Stimulated activated CD4-positive, alpha-beta T cell treated with anti-CD3 and anti-CD28 coated beads, Interleukin-2, amount 100 ng/mL, for 24 hours (primary cell): ENCODE measurements at places on chromosomes 2 and 18.
A peak's percentile ranks its signal among the peaks of the same experiment; 100 is the strongest.

- DNase-seq, result peak; percentile 53
These were observed 28.3 kb upstream of the NT5DC4 start for GRCh38 chr2:112692495-112692911.

- no peak for DNase-seq
These were observed 39.8 kb downstream of the IMPA2 start for GRCh38 chr18:12021077-12021476.

DNA sequence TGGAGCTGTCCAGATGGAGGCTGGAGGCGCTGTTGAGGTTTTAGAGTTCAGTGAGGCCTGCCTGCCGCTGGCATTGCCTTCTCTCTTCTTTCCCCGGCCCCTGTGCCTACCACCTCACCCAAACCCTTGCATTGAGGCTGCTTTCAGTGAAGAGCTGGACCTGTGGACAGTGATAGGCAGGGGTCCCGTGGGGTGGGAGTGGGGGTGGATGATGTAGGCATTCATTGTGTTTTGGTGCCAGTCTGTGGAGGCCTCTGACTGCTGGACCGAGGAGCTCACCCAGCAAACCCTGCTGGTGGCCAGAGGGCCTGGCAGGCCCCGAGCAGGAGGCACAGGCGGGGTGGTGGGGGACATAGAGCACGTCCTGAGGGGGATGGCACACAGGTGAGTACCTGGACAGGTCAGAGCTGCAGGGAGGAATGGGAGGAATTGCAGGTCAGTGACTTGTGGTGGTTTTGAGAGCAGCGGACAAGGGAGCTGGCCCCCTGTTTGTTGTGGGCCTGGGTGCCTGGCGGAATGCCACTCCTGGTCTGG is 35.6 kb downstream of the NGEF start:
- no peak for DNase-seq

DNA sequence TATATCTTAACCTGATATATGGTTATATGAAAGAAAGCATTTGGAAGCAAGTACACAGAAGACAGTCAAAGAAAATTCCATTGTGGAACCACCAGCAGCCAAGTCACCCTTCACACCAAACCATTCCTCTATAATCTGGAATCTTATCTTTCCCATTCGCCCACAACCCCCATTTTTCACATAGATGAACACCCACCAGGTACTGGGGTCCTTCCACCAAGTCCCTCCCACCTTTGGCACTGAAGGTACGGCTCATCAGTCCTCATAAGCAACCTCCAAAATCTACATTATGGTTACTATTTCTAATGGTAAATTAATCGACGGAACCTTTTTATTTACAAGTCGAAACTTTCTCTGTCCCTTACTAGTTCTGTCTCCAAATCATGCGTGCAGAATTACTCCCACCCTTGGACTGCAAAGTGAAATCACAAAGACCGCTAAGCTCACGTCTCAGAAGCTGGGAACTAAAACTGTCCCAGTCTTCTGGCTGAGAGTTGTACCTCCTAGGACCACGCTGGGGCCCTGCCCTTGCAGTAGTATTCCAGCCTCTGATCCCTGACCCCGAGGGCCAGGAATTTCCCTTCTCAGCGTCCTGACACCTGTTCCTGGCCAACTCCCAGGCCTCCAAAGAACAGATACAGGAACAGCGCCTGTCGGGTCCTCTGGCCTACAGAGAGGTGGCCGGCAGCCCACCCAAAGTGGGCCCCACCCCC is 702 bp downstream of the OLA1 start:
- no peak for DNase-seq

DNA sequence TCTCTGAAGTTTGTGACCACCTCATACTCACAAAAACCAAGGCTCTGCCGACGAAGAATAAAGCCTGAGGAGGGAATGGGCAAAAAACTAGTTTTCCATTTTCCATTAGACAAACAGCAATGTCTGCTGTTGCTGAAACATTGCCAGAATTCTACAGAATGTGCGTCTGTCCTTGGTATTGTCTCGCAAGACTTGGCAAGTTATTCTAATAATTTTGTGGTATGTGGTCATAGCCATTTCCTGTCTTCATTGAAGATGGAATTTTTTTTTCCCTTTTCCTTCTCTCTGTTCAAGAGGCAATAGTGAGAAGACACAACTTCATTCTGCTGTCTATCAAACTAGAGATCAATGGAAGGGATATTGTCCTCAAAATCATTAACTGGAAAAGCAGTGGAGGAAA is 296.1 kb downstream of the RND3 start:
- DNase-seq, result no peak

GRCh38 chr2:71078624-71079023 is 10.2 kb downstream of the NAGK start:
- no peak for DNase-seq

- no peak for DNase-seq
These were observed 33.3 kb downstream of the RPIA start for GRCh38 chr2:88724643-88725332.

DNA sequence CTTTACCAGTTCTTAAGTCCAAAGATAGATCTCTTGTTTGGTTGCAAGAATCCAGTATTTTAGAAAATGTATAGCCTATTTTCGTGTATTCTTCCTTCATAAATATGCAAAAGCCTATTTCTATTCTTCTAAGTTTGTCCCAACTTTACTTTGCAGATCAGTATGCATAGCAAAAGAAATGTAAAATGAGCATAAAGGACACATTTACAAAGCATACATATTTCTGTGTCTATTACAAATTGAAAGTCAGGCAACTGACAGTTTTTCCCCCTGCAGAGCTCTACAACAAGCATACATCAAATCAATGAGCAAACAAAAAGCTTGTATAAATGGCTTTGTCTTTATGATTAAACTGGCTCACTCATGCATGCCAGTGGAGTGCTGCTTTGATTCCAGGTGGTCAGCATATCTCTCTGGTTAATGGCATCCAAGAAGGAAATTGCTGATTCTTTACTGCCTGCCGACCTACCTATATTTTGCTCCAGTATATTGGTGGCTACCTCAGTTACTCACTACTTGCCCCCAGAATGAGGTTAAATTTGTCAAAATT is 10.0 kb upstream of the VPS54 start:
- DNase-seq, result no peak

DNA sequence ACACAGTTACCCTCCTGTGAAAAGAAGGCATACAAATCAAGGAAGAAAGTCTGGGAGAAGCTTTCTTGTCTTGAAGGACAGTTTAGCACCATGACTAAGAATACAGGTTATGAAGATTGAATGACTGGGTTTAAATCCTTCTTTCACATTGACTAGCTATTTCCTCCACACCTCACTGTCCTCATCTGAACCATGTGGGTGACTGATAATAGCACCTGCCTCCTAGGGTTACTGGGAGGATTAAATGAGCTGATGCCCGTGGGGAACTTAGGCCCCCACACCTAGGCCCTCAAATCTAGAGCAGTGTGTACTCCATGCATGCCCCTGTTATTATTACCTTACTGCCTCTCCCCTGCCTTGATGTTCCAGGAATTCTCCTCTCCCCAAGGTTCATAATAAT is 202.9 kb downstream of the FBXO15 start:
- no peak for DNase-seq

- no peak for DNase-seq
These were observed 55.5 kb downstream of the NEURL3 start for GRCh38 chr2:96449637-96450036.

GRCh38 chr2:8570637-8571036 is 111.2 kb upstream of the ID2 start:
- DNase-seq, result no peak

DNA sequence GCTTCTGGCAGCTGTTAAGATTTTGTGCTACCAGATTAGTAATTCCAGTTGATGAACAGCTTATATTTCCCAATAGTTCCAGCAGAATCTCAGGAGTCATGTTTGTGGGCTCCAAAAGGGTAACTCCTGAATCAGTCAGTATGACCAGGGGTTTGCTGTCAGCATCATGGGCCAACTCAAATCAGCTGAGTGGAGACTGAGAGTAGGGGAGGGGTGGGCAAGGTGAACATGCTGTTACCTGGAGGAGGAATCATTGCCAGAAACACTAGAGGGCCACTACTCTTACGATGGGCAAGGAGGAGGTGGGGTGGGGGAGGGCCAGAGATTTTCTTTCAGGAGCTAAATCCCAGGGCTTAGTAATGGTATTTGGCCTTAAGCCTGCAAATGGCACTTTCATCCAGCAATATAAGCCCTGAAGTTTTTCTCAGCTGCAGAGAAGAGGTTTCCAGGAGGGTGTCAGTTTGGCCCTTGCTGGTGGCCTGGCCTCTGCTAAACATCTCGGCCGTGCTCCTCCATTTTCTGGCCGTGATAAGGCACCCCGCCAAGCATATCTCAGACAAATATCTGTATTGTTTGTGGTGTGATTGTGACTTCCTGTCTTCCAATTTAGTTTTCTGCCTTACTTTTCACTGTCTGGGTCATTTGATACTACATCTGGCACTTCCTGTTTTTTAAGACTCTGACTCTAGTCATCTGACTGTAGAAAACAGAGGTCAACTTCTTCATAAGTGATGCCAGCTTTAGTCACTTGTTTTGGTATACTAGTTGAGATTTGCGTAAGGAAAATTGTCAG is 120.5 kb upstream of the CXCR4 start:
- DNase-seq, result peak; percentile 45

DNA sequence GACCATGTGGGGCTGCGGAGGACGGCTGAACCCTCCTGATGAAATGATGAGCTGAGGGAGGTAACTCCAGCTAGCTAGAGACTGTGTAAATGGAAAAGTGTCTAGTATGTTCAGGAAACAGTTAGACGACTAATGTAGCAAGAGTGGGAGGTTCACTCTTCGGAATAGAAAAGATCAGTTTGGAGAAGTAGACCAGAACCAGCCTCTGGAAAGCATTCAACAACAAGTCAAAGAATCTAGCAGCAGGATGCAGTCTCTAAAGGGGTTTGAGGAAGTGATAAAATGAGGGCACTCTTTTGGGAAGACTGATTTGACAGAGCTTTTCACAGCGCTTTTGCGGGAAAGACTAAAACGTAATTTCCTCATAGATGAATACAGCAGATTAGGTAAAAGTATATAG is 79.6 kb downstream of the GAREM1 start:
- DNase-seq, result no peak
